ENCODE measurements at places on chromosomes 3 and 15.

DNA sequence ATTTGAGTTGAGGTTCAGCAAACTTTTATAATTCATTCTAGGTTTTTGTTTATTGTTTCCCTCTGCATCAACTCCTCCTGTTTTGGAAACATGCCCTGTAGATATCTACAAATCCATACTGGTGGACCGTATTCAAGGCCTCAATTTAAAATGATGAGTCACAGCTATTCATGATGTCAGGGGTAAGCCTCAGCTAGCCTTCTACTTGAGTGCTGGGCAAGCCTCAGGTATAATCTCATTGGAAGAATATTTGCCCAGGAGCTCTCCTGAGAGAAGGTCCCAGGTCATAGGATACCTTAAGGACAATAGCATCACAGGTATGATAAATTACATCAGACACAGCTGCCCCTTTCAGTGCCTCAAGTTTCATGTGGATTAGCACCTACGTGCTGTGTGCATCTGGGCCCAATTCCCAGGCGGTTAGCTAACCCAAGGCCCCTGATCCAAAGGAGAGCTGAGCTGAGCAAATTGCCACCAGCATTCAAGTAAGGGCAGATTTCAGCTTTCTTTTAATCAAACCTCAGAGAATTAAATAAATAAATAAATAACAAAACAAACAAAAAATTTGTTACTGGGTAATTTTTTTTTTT lies 87.5 kb downstream of the KCNMB2 start:
- no peak for DNase-seq

DNA sequence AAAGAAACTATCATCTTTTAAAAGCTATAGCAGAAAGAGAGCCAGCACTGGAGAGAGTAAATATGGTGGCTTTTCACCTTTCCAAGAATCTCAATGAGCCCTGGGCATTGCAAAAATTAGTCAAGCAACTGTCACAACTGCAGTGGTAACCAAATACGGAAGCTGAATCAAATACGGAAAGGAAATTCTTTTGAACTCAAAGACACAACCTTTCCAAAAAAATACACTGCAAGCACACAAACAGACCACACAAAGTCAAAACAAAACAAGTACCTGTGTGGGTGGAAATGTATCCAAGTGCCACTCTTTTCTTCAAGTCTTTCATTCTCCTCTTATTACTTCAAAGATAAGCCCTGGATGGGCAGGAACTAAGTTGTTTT lies 17.6 kb downstream of the VGLL4 start:
- no peak for DNase-seq

DNA sequence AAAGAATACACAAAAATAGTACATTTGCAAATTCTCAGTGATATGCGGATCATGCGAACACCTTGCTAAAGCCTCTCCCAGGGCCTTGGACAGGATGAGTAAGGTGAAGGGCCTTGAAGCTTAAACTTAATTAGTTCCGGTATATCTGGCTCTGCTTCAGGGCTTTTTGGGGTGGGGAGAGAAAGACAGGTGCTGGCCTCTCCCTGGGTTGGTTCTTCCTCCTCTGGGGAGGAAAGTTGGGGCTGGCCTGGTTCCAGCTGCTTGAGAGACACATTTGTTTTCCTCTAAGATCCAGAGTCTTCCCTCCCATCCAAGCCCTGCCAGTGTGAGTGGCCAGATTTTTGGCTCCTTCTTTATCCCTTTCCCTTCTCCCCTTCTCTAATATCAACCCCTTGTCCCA lies 64.7 kb upstream of the EPHB3 start:
- no peak for DNase-seq

DNA sequence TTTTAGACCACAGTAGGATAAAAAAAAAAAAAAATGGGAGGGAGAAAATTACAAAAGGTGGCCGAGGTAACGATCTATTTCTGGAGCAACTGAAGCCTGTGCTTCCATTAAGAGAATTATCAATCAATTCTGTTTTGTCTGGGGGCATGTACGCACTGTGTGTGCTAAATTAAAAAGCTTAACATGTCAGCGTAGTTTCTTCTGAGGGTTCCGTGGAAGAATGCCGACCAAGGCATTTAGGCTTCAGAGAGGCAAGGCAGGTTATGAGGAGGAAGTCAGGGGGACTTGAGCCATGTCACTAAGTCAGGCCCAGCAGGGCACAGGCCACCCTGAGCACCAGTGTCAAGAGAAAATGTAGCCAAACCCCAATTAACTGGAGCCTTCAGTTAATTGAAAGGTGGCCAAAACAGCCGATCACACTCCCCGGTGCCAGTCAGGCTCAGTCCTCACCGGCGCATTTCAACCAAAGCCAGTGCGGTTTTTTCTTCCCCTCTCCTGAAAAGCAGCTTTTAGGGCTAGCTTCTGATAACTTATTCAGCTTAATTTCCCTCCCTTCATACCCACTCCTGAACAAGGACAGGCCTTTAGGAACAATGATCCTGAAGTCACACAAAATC lies 113.9 kb downstream of the MEGF11 start:
- no peak for DNase-seq

DNA sequence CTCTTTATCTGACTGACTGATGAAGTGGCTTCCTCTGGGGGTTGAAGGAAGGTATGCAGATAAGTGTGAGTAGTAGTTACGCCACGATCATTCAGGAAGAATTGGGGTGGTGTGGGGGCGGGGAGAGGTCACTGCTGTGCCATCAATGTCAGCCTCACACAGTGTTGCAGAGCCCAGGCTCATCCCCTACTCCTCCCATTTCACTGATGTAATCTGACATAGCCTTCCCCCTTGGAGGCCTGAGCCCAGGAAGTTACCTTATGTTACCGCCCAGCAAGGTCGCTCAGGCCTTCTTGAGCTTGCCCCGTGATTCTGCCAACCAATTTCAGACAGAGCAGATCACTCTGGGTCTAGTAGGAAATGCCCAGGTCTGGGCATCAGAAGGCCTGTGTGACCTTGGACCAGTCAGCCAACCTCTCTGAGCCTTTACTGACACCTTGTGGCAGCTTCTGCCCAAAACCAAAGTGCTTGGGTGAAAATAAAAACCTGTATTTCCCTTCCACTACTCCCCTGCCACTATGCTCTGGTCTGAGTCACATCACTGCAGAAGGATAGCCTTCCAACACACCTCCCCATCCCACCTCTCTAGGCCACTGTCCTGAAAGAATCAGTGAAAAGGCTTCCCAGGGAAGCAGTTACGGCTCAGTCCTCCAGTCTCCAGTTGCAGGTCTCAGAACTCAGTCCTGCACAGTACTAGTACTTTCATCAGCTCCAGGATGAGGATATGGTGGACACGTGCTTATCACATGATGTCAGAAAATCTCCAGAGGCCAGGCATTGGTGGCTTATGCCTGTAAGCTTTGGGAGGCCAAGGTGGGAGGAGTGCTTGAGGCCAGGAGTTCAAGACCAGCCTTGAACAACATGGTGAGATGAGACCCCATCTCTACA lies 28.1 kb upstream of the INSYN1 start:
- DNase-seq = no peak

- DNase-seq = no peak
These were observed 516.4 kb downstream of the GBE1 start for GRCh38 chr3:81245043-81245442.

DNA sequence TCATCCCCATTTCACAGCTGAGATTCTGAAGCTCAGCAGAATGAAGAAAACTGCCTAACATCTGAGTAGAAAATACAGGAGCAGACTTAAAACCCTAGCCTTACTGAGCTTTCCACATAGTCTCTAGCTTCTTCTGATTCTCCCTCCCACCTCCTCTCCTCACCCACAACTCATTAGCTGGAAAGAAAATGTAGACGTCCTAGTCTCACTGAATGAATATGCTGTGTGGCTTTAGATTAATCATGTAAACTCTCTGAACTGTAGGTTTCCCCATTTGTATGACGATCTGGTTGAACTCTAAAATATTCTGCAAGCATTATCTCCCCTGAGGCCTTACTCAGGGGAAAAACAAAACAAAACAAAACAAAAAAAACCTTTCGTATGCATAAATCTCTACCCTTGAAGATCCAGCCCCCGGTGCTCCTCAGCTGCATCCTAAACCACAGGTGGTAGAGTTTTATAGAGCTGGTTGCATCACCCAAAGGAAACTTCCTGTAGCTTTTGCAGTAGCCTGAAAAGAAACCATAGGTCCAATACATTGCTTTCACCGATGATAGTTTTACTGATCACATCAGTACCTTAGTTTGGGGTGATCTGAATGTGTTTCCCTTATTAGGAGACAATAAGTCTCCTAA lies 40.6 kb downstream of the FOXB1 start:
- DNase-seq = no peak

DNA sequence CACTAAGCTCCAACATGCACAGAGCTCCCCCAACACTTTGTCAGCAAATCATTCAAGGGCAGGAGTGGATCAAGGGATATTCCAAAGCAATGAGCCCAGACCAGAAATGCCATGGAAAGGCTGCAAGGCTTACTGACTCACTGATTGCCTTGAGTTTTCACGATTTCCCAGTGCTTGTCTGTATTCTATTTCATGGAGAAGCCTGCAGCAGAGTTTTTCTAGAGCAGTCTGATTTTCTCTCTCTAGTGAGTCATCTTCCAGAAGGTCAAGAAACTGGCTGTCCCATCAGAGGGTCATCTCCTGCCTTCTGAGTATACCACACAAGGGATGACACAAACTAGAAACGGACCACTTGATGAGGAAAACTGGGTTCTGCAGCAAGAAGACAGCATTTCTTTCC lies 16.5 kb downstream of the LMCD1 start:
- DNase-seq = no peak

DNA sequence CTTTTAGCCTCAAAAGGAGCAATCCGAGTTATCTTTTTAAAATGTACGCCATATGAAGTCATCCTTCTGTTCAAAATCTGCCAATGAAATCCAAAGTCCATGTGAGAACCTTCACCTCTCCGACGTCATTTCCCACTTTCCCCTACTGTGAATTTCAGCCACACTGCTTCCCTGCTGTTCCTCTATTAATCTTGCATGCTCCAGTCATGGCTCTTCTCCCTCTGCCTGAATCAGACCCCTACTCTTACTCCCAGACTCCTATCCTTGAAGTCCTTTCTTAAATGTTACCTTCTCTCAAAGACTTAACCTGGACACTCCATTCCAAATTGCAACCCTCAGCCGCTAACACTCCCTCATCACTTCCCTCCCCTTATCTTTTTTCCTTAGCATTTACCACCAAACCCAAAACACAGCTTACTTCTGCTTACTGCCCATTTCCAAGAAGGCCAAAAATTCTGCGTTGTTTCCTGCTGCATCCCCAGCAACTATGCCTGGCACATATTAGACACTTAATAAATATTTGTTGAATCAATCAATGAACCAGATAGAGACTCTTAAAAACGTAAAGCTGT lies 1.2 kb downstream of the NKIRAS1 start:
- DNase-seq = no peak
